ENCODE measurements at places on chromosomes 2 and 18. TPM values are rescaled to one million over a fixed set of nuclear protein-coding genes. Genes with fewer than 3 reads are reported as not detected.

Gene VPS4B
- total RNA-seq = 117 TPM

DNA sequence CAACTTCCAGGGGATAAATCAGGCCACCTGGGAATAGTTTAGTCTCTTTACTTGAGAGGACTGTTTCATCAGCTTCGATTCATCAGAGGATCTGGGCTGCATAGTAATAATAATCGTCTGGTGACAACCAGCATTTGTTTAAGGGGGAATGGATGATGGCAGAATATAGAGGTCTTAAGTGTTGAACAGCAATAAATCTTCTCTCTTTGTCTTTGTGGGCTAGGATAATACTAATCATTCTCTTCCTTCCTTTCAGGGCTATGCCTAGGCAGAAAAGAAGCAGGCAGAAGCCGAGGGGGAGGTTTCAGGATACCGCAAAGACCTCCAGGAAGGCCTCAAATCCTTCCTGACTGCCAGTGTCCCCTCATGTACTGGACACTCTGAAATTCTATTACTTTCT is 150.4 kb upstream of the GAREM1 start:
- DNase-seq = no peak

- DNase-seq = no peak
These were observed 12.6 kb downstream of the CAPN10 start for GRCh38 chr2:240599141-240599583.

DNA sequence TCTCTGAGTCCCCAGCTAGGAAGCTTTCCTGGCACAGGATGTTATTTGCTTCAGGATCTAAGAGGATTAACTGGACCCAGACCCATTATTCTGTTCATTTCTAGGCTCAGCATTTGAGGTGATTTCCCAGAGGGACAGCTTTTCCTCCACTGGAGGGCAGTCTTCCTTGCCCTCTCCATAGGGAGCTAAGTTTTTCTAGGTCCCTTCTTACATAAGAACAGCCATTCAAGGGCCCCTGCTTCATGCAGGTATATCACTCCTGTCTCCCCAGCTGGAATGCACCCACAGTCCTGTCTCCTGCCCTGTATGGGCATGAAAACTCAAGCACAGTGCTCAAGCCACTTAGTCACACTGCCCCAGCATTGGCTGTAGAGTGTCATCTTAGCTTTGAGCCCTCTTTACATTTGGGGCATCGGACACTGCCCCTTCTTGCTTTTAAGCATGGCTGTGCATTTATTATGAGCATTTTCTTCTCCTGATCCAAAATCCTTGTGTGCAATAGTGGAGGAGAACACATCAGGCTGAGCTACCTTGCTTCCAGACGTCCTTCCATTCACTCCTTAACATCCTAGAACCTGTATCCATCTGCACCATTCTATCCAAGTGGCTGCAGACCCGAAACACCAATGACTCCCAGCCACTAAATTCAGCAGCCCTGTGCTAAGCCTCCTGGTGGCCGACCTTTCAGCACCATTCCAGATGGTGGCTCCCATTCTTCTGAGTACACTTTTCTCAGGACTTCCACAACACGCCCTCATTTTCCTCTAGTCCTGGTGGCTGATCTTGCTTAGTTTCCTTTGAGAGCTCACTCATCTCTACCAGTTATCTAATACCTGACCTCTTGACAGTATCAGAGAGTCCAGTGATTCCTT is 80.0 kb downstream of the COPS8 start:
- DNase-seq = peak; percentile 46

Gene ABCB11
- not detected for total RNA-seq

- peak; percentile 96 for DNase-seq
These were observed 175.2 kb downstream of the TGIF1 start for GRCh38 chr18:3624935-3625741.

Gene ZNF519
- total RNA-seq = 5.0 TPM

Gene IHH
- not detected for total RNA-seq

DNA sequence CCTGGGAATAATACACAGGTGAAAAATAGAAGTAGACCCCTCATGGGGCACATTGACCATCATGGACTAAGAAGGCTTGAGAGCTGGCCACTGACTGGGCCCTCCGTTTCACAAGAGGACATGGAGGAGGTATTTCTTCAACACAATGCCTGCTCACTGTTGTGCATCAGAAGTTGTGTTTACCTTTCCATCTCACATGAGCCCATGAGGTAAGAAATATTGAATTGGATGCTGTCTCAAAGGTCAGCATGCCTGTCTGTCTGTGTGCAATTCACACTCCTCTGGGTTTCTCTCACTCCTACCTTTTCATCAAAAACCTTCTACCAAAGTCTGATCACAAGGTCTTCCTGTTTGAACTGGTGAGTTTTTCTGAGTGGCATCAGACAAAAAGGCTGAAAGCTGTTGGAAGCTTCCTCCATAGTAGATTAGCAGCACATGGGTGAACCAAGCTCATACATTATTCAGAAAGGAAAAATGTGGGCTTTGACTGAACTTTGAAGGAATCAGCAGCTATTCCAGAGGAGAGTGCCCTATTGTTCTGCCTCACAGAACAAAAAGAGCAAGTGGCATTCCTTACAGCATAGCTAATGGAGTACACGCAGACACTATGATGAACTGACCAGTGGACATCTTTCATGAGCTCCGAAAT is 143.2 kb upstream of the RND3 start:
- peak; percentile 87 for DNase-seq

DNA sequence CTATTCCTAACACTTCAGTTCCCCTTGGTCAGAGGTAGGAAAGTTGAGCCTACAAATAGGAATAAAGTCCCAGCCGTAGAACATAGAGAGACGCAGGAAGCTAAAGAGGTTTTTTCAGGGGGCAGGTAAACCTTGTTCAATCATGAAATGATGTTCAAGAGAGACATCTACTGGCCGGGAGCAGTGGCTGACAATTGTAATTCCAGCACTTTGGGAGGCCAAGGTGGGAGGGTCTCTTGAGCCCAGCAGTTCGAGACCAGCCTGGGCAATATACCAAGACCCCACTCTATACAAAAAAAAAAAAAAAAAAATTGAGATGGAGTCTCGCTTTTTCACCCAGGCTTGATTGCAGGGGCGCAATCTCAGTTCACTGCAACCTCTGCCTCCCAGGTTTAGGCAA is 66.7 kb upstream of the DNAJC10 start:
- peak; percentile 57 for DNase-seq

DNA sequence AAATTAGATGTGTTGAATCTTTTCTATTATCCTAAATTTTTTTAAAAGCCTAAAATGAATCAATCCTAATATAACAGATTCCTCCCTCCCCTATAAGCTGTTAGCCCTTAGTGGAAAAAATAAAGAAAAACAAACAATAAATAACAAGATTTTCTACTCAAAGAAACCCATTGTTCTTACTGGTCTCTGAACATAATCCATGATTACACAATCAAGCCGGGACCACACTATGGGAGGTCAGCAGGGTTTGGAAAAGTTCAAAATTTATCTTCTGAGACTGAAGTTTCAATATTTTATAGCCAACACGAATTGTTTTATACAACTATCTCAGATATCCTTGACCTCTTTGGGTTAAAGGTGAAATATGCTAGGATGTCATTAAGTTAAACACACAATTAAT is 57.9 kb downstream of the DPP4 start:
- DNase-seq = no peak

DNA sequence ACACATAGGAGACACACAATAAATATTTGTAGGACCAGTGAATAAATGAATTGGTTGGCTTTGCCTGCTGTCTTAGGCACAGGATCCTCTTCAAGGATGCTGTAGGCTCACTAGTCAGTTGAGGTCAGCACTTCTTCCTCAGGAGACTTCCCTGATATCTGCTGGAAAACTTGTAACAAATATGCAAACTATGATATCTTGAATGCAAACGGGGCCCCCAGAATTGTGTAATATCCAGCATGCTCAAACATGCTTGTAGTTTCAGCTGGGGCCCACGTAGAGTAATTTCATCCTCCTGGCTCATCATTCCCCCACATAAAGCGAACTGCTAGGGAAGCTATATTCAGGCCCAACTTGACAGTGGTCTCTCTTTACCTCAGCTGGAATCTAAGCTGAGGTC is 43.6 kb downstream of the POLE4 start:
- no peak for DNase-seq

GRCh38 chr2:217555081-217555876 is 447.5 kb downstream of the TNS1 start:
- DNase-seq = no peak

GRCh38 chr2:79640001-79640400 is 127.2 kb downstream of the CTNNA2 start:
- DNase-seq = no peak

GRCh38 chr2:70574618-70575017 is 21.0 kb upstream of the TGFA start:
- DNase-seq = no peak

GRCh38 chr18:22455425-22456115 is 37.9 kb upstream of the CTAGE1 start:
- no peak for DNase-seq

- no peak for DNase-seq
These were observed 24.2 kb upstream of the ZDBF2 start for GRCh38 chr2:206250041-206250897.

DNA sequence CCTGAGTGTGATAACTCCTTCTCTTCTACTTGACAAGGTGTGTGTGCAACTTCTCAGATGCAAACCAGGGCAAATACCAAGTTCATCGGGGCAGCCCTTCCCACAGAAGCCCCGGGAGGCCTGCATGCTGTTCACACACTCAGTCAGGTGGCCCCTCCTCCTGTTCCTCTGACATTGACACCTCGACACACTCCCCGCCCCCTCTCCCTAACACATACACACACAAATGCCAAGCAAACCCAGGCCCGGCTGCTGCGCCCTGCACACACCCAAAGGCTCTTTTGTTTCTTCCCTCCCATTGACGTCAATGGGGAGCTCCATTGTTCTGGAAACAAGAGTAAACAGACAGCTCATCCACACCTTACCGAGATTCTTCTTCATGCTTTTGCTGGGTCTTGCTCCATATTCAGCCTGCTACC is 1.7 kb upstream of the PER2 start:
- DNase-seq = peak; percentile 80

- DNase-seq = no peak
These were observed 104.2 kb upstream of the MAP4K3 start for GRCh38 chr2:39541011-39541930.

Gene SIX3
- not detected for total RNA-seq

DNA sequence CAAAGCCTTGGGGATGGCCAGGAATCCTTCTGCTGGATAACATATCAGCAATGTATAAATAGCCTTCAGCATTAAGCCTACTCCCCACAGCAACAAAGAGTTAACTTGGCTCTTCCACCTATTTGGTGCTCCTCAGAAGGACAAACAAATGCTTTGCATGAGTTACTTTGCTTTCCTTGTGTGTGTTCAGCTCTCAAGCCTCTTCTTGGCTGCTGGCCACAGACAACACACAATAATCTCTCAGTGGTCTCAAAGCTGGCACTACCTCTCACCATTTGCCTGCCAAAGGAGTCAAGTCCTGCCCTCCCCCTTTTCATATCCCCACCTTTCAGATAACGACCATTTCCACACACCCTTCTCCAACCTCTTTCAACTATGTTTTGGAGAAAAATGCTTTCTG is 17.5 kb downstream of the FTCDNL1 start:
- peak; percentile 50 for DNase-seq

- peak; percentile 20 for DNase-seq
These were observed 181.5 kb downstream of the KLHL29 start for GRCh38 chr2:23566241-23567142.

- no peak for DNase-seq
These were observed 72.8 kb downstream of the PHLPP1 start for GRCh38 chr18:62788111-62788510.

- no peak for DNase-seq
These were observed 49.2 kb downstream of the DIPK1C start for GRCh38 chr18:74407888-74408287.

DNA sequence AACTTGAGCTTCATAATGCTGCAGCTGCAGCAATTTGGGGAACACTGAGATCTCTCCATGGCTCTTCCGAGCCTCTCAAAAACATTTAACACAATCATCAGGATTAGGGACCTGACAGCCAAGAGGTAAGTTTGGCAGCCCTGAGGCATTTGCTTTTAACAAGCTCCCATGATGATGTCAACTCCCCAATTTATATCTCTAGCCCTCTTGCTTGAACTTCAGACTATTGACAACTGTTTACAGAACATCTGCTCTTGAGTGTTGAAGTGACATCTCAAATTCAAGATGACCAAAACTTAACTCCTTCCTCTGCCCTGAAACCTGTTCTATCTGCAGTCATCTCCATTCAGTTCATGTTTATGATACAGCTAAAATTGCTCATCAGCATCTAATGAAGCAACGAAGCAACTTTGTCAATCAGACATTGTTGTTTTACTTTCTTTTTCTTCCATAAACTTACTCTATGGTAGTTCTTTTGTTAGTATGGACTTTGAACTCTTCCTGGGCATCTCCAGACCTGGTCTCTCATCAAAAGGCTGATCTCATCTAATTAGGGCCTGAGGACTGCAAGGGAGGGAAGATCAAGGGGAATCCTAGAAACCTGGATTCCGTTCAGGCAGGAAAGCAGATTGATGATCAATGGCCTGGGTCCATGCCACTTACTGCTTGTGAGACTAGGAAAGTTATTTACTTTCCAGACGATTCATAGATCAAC is 48.1 kb downstream of the SEMA4F start:
- DNase-seq = peak; percentile 26

- no peak for DNase-seq
These were observed 23.7 kb upstream of the GCG start for GRCh38 chr2:162175714-162176113.

Gene IFIH1
- 16.1 TPM for total RNA-seq

Gene OSGEPL1
- 7.3 TPM for total RNA-seq

DNA sequence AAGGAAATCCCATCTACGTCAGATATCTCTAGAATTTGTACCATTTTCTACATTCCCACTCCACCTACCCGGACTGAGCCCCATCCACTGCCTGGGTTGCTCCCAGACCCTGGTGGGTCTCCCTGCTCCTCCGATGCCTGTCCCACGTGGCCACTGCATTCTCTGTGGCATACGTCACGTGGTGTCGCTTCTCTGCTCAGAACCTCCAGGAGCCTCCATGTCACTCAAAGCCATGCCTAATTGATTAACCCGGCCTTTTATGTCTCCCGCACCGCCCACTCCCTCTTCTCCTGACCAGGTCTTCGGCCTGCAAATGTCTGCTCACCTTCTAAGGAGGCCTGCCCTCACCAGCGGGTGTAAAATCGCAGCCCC is 176.6 kb downstream of the HDAC4 start:
- DNase-seq = no peak

Gene MREG
- total RNA-seq = 1.9 TPM

Gene ZBTB7C
- 0.99 TPM for total RNA-seq

Gene WNT6
- 3.5 TPM for total RNA-seq

GRCh38 chr2:112782234-112782799 is 2.0 kb downstream of the IL1A start:
- no peak for DNase-seq

Gene TMEM37
- total RNA-seq = 0.69 TPM

Gene IL1R2
- 0.89 TPM for total RNA-seq

Gene ADD2
- 2.3 TPM for total RNA-seq

Gene RBFA
- 47.1 TPM for total RNA-seq

Data from renal cortical epithelial cell (primary cell).